Lower lobe of right lung (tissue), 2 donors: ENCODE measurements at places on chromosomes 12 and 14. TPM values are rescaled to one million over a fixed set of nuclear protein-coding genes. Genes with fewer than 3 reads are reported as not detected.

The FGF23 gene
- not detected for total RNA-seq

The DPPA3 gene
- not detected for total RNA-seq

The ADCY4 gene
- total RNA-seq = 42.7 TPM

The NYNRIN gene
- total RNA-seq = 17.9 TPM

The HOXC9 gene
- not detected for total RNA-seq

DNA sequence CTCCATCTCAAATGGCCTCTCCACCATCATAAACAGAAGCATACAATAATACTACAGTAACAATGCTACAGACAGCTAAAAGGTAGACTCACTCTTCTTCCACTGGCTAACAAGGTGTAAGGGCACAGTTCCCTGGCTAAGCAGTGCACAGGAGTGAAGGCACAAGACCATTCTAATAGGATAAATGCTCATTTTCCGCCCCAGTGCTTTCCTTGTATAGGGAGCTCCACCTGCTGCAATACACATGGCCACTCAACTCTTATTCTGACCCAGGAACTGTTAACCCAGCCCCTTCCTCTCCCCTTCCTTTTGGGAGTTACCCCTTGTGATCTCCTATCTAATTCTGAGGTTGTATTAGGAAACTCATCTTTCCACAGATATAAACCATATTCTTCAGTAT is 124.6 kb downstream of the KCNK10 start:
- H3K27me3 ChIP-seq = peaks cover 27% of the 10 kb centered on the region
- no peaks in the 10 kb centered on the region for H3K4me1 ChIP-seq
- no peak for DNase-seq
- H3K36me3 ChIP-seq = no peaks in the 10 kb centered on the region
- H3K4me3 ChIP-seq = no peak overlapping the region
- H3K27ac ChIP-seq = no peak overlapping the region

DNA sequence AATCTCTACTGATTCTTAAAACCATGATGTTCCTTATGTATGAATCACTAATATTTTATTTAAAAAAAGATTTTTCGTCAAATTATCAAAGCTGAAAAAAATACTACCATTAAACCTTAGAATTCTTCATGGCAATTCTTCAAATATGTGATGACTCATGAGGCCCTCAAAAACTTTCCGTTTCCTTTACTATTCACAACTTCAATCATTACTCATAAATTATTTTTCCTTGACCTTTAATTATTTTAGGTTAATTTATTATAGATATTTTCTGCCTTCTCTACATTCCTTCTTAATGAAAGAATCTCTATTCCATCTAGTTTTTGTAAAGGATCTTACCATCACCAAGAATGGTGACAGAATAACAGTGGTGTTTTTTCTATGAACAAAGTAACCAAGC is 162.1 kb upstream of the SOX5 start:
- no peaks in the 10 kb centered on the region for H3K27me3 ChIP-seq
- no peak overlapping the region for H3K4me3 ChIP-seq
- no peaks in the 10 kb centered on the region for H3K36me3 ChIP-seq
- H3K4me1 ChIP-seq = no peaks in the 10 kb centered on the region
- DNase-seq = no peak

GRCh38 chr14:65352964-65353530 is 59.5 kb upstream of the FUT8 start:
- H3K4me1 ChIP-seq = peaks cover 12% of the 10 kb centered on the region
- H3K4me3 ChIP-seq = no peak overlapping the region
- no peak for DNase-seq
- no peaks in the 10 kb centered on the region for H3K27me3 ChIP-seq

GRCh38 chr12:79997096-79997791 is 62.3 kb upstream of the PPP1R12A start:
- no peak for DNase-seq
- H3K4me1 ChIP-seq = no peaks in the 10 kb centered on the region
- no peaks in the 10 kb centered on the region for H3K27me3 ChIP-seq

DNA sequence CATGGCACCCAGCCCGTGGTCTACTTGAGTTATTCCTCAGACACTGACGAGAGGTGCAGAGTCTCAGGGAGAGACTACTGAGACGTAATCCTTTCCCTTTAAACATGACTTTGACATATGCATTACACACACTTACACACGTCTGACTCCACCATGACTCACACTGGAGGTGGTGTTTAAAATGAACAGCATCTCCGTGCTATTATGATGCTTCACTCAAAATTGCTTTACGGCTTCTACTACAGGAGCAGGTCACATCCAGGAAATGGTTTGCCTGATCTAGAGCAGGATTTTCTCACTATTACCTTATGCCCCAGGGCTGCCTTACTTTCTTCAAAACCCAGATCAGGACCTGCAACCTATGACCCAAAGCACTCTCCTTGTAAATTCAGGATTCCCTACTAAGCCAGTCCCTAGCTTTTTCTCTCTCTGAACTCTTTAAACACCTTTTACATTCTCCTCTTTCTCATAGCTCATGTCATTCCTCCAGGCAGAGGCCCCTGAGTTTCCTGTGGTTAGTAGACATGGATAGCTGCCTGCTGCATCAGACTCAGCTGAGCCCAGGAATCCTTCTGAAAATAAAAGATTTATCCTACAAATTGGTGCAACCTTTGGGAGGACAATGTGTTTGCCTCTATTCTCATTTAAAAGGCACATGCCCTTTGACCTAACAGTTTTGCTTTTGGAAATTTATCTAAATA is 31.2 kb downstream of the TMCC3 start:
- no peaks in the 10 kb centered on the region for H3K36me3 ChIP-seq
- H3K27me3 ChIP-seq = no peaks in the 10 kb centered on the region
- no peak overlapping the region for H3K4me3 ChIP-seq
- no peak overlapping the region for H3K27ac ChIP-seq

DNA sequence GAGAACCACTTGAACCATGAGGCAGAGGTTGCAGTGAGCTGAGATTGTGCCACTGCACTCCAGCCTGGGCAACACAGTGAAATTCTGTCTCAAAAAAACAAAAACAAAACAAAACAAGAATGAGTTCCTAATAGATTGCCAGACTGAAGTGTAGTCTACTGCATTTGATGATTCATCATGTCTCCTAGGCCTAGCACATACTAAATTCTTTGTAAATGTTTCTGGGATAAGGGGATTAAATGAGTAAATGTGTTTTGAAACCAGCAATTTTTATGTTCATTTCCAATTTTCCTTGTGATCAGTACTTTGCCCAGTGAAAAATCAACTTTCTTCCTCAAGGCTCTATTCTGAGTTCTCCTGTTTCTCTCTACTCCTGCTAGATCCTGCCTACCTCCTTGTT is 2.9 kb upstream of the DYRK2 start:
- no peak for DNase-seq
- H3K36me3 ChIP-seq = no peaks in the 10 kb centered on the region
- H3K4me3 ChIP-seq = no peak overlapping the region
- H3K4me1 ChIP-seq = peaks cover 8% of the 10 kb centered on the region
- no peaks in the 10 kb centered on the region for H3K27me3 ChIP-seq

DNA sequence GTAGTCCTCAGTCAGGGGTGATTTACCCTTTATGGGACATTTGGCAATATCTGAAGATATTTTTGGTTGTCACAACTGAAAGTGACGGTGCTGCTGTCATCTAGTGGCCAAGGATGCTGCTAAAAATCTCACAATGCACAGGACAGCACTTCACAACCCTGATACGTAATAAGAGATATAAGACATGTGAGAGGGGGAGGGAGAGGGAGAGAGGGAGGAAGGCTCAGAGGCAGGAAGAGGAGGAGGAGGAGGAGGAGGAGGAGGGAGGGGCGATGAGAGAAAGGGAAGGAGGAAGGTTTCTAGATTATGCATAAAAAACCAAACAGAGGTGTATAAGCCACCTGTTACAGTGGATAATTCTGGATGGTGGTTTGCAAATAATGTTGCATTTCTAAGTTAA is 14.3 kb downstream of the MYL2 start:
- no peak overlapping the region for H3K4me3 ChIP-seq
- no peaks in the 10 kb centered on the region for H3K4me1 ChIP-seq
- DNase-seq = no peak
- no peaks in the 10 kb centered on the region for H3K36me3 ChIP-seq
- no peaks in the 10 kb centered on the region for H3K27me3 ChIP-seq
- no peak overlapping the region for H3K27ac ChIP-seq

- no peaks in the 10 kb centered on the region for H3K4me1 ChIP-seq
- DNase-seq = no peak
- no peaks in the 10 kb centered on the region for H3K36me3 ChIP-seq
Observed at GRCh38 chr14:95063391-95063790, 93.9 kb downstream of the DICER1 start.

- H3K36me3 ChIP-seq = no peaks in the 10 kb centered on the region
- H3K27me3 ChIP-seq = peaks cover 3% of the 10 kb centered on the region
- no peak overlapping the region for H3K27ac ChIP-seq
- no peak overlapping the region for H3K4me3 ChIP-seq
- peaks cover 38% of the 10 kb centered on the region for H3K4me1 ChIP-seq
Observed at GRCh38 chr14:23115039-23115731, 3.9 kb downstream of the CEBPE start.
